CD4-positive, alpha-beta T cell treated with Interleukin-17A for 4 hours (primary cell): ENCODE measurements at places on chromosomes 11 and 22.

GRCh38 chr11:73313652-73314051, 5.6 kb downstream of the ARHGEF17 start:
- no peak for DNase-seq

GRCh38 chr11:112513417-112513816, 252.8 kb upstream of the PLET1 start:
- DNase-seq = no peak

DNA sequence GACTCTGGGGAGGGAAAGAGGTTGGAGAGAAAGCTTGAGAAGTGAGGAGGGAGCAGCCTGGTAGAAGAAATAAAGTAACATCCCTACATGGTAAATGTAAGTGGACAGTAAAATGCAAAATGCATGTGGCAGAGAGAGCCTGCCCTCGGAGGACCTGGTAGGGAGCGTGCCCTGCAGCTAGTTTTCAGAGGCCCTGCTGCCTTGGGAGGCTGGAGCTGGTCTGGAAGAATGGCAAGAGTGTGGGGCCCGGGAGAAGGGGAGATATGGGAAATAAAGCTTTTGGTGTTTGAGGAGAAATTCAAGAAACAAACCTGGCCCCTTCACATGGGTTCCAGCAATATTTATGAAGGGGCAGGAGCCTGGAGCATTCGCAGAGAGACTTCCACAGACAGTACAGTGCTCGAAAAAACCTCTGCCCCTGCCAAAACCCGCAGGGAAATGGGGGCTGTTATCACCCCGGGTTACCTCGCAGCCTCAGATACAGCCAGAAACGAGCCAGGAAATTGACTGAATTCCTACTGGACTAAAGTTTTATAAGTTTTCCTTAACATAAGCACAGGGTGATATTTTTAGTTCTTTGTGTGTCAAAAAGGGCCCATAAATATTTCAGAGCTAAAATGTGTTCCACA, 363.0 kb downstream of the TENM4 start:
- no peak for DNase-seq

DNA sequence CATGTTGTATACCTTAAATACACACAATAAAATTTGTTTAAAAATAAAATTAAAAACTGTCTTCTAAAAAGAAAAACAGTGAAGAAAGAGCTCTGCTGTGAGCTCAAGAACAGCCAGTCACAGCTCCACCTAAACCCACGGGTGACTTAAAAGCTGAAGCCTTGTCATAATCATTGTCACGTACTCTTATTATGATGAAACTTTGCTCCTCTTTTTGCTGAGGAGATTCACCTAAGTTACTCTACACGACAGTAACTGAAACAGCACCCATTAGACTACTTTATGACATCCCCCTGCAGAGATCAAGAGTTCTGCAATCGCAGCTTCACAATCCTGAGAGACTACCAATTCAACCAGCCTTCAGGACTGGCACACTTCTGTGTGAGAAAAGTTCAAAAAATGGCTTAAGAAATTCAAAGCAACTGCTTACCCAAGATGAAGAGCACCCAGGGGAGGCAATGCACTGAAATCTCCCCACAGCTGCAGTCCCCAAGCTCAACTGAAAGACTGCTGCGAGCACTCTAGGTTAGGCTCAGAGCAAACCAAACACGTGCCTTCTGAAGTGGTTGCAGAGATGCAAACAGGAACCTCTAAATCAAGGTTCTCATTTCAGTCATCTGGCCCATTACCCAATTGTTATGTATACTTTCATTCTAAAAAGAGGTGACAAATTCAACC, at the start of gene JAML:
Gene JAML, minus strand, starts transcription at position 501 of the 678 bp plus-strand sequence. CDS start 10,145 bp downstream, outside the sequence.
- peak; percentile 78 for DNase-seq

- no peak for DNase-seq
Measured at GRCh38 chr11:96280444-96280843, 62.6 kb downstream of the MAML2 start.
